ENCODE measurements at places on chromosomes 1 and 21. TPM values are rescaled to one million over a fixed set of nuclear protein-coding genes. Genes with fewer than 3 reads are reported as not detected.
A peak's percentile ranks its signal among the peaks of the same experiment; 100 is the strongest.

DNA sequence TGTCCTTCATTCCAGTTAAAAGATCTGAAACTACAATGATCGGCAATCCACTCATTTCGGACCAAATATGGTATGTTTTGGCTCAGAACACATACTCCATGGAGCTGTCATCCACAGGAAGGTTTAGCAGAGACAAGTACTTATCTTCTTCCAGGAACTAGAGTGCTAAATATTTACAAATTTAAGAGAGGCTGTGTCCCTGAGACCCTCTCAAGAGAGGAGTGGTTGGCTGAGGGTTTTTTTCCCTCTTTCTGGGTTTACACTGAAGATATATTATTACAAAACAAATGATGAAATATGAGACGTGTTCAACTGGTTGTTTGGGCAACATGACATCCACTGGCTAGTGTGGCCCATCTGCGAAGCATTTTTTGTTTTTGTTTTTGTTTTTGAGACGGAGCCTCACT is 25.9 kb upstream of the NID1 start:
- H3K27me3 ChIP-seq: no peaks in the 10 kb centered on the region
- no peak overlapping the region for H3K27ac ChIP-seq
- H3K4me3 ChIP-seq: no peak overlapping the region
- no peak for DNase-seq

GRCh38 chr1:1044455-1045078 is 24.6 kb downstream of the AGRN start:
- no peak overlapping the region for H3K27ac ChIP-seq
- H3K4me3 ChIP-seq: no peak overlapping the region
- no peak for DNase-seq

GRCh38 chr1:25744636-25745425 is 55.2 kb upstream of the SELENON start:
- no peaks in the 10 kb centered on the region for H3K27me3 ChIP-seq
- H3K4me3 ChIP-seq: no peak overlapping the region
- H3K36me3 ChIP-seq: no peaks in the 10 kb centered on the region
- H3K27ac ChIP-seq: peak overlapping the region; percentile 79

DNA sequence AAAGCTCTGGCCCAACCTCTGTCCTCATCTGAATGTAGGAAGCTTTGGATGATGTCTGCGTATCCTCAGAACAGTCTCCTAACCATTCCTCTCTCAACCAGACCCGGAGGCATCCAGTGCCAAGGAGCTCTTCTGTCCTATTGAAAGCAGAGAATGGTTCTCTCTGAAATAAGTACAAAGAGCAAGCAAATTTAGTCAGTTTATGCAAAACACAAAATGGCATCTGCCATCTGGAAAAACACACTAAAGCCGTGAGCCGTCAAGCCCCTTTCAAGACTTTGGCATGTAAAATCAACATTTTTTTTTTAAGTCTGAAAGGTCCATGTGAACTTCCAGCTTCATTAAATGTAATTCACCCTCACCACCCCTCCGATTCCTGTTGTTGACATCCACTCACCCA is 21.7 kb upstream of the PROX1 start:
- H3K36me3 ChIP-seq: no peaks in the 10 kb centered on the region
- no peaks in the 10 kb centered on the region for H3K27me3 ChIP-seq
- DNase-seq: no peak
- no peak overlapping the region for H3K27ac ChIP-seq
- H3K4me3 ChIP-seq: no peak overlapping the region

- no peaks in the 10 kb centered on the region for H3K36me3 ChIP-seq
- peaks cover 70% of the 10 kb centered on the region for H3K4me1 ChIP-seq
- no peak for DNase-seq
- H3K4me3 ChIP-seq: no peak overlapping the region
- H3K27me3 ChIP-seq: no peaks in the 10 kb centered on the region
Observed at GRCh38 chr1:42319128-42319851, 15.7 kb downstream of the FOXJ3 start.

GRCh38 chr1:93275634-93276295 is 69.9 kb upstream of the DR1 start:
- H3K36me3 ChIP-seq: no peaks in the 10 kb centered on the region
- peak overlapping the region; percentile 61 for H3K27ac ChIP-seq
- no peak overlapping the region for H3K4me3 ChIP-seq
- no peak for DNase-seq
- peaks cover 3% of the 10 kb centered on the region for H3K4me1 ChIP-seq
- no peaks in the 10 kb centered on the region for H3K27me3 ChIP-seq

- no peak overlapping the region for H3K4me3 ChIP-seq
- H3K27ac ChIP-seq: no peak overlapping the region
- no peaks in the 10 kb centered on the region for H3K4me1 ChIP-seq
- no peak for DNase-seq
Observed at GRCh38 chr1:73947009-73947408, 251.0 kb downstream of the LRRIQ3 start.

GRCh38 chr21:34615487-34615814 is 538 bp upstream of the RCAN1 start:
- H3K27me3 ChIP-seq: no peaks in the 10 kb centered on the region
- peaks cover 21% of the 10 kb centered on the region for H3K4me1 ChIP-seq
- no peak for DNase-seq
- H3K27ac ChIP-seq: peak overlapping the region; percentile 91
- H3K4me3 ChIP-seq: peak overlapping the region; percentile 96
- no peaks in the 10 kb centered on the region for H3K36me3 ChIP-seq

DNA sequence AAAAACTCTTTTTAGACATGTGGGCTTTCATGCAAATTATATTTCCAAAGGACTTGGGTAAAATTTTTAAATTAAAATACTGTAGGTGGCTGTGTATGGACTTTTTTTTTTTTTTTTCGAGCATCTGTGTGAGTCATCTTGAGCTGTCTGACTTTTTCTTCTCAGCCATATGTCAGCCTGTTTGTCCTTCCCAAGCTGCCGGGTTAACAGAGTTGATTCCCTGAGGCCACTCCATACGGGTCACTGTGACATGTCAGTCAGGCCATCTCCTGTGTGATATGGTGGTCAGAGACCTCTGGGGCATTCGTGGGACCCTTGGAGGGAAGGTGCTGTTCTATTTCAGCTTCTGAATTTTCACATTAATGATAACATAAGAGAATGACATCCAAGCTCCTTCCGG is 148.3 kb downstream of the KCNJ6 start:
- H3K27me3 ChIP-seq: no peaks in the 10 kb centered on the region
- no peaks in the 10 kb centered on the region for H3K4me1 ChIP-seq
- H3K36me3 ChIP-seq: no peaks in the 10 kb centered on the region
- no peak overlapping the region for H3K4me3 ChIP-seq

DNA sequence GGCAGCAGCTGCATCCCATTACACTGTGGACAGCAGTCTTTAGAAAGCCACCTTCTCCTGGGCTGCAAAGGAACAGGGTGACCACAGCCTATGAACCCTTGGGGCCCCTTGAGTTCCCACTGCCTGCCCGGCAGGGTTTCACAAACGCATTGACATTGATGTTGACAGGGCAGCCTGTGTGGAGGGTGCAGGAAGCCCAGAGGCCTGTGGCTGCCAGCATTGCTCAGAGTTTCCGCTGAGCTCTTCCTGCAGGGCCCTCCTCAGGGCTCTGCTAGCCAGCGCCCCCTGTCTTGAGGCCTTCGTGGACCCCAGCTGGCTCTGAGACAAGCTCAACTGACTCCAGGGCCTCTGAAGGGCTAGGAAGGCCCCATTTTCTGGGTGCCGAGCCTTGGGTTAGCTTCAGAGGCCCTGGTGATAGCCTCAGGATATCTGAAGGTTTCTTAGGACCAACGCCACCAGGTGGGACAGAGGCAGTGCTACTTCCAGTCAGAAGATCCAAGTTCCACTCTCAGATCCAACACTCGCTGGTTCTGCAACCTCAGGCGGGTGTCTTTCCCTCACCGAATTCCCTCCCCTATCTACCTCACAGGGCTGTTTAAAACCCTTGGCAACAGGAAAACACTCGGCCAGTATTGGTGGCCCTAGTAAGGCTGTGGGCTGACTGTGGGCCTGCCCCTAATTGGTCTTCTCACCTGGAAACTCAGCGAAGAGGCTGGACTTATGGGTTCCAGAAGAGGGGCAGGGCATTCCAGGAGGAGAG is 27.2 kb upstream of the EPS8L3 start:
- H3K27me3 ChIP-seq: no peaks in the 10 kb centered on the region
- peak overlapping the region; percentile 69 for H3K27ac ChIP-seq
- peaks cover 66% of the 10 kb centered on the region for H3K4me1 ChIP-seq
- H3K36me3 ChIP-seq: no peaks in the 10 kb centered on the region
- no peak overlapping the region for H3K4me3 ChIP-seq

GRCh38 chr1:65531972-65532570 is 111.6 kb downstream of the LEPR start:
- H3K27me3 ChIP-seq: no peaks in the 10 kb centered on the region
- H3K27ac ChIP-seq: no peak overlapping the region
- H3K4me3 ChIP-seq: no peak overlapping the region
- H3K4me1 ChIP-seq: no peaks in the 10 kb centered on the region

GRCh38 chr1:203287898-203288297 is 17.4 kb upstream of the BTG2 start:
- H3K4me3 ChIP-seq: no peak overlapping the region
- H3K27ac ChIP-seq: peak overlapping the region; percentile 97
- H3K4me1 ChIP-seq: peaks cover 62% of the 10 kb centered on the region

DNA sequence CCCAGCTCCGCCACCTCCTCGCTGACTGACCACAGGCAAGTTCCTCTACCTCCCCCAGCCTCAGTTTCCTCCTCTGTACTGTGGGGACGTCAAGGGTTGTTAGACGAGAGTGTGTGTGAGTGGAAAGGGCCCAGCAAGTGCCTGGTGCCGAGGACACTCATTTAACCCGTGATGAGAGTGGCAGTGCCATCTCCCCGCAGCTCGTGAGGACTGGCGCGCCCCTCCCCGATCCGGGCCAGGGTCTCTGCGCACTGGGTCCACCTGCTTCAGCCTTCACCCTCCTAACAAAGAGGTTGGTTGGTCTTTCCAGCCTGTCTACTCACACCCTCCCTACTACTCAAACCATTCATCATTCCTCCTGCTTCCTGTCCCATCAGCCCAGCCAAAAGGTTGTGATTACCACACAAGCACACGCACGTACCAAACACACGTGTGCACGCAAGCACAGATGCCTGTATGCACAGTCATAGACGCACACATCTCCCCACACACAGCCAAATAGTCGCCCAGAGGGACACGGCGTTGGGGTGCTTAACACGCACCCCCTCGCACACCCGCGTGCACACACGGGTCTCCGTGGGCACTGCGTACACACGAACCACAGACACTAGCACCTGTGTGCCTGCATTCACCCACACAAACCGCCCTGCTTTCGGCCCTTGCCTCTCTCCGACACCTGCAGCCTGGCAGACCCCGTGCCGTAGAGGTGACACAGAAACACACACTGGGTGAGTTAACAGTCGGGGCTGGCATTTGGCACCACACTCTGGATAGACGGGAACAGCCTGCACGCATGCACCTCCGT is 39.3 kb downstream of the TAS1R2 start:
- H3K27me3 ChIP-seq: no peaks in the 10 kb centered on the region
- DNase-seq: peak; percentile 60
- no peak overlapping the region for H3K4me3 ChIP-seq

- H3K27me3 ChIP-seq: no peaks in the 10 kb centered on the region
- no peak overlapping the region for H3K4me3 ChIP-seq
- DNase-seq: no peak
- H3K4me1 ChIP-seq: peaks cover 16% of the 10 kb centered on the region
- no peaks in the 10 kb centered on the region for H3K36me3 ChIP-seq
Observed at GRCh38 chr1:76864383-76864782, 2.9 kb upstream of the ST6GALNAC5 start.

GRCh38 chr1:38191461-38191860 is 144.9 kb upstream of the POU3F1 start:
- peaks cover 7% of the 10 kb centered on the region for H3K4me1 ChIP-seq
- H3K27ac ChIP-seq: no peak overlapping the region
- no peak for DNase-seq

DNA sequence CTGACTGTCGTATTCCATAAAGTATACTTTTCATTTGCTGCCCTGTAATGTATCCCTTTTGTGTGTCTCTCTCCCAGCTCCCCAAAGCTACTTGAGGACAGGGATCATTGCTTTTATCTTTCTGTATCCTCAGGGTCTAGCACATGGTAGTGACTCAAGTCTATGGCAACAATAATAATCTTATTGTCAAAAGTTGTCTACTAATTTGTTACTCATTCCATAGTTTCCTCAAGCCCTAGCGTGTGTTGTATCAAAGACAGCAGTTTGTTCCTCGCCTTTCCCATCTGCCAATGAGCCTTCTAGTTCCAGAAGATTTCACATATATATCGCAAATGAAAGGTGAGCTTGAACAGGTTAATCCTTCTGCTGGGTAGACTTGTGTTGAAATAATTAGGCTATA is 9.8 kb upstream of the SLC30A1 start:
- H3K4me3 ChIP-seq: no peak overlapping the region
- H3K27me3 ChIP-seq: no peaks in the 10 kb centered on the region
- no peaks in the 10 kb centered on the region for H3K36me3 ChIP-seq
- H3K4me1 ChIP-seq: no peaks in the 10 kb centered on the region

GRCh38 chr1:227317523-227318015 is 723 bp downstream of the CDC42BPA start:
- no peaks in the 10 kb centered on the region for H3K36me3 ChIP-seq
- H3K27ac ChIP-seq: peak overlapping the region; percentile 95
- H3K4me3 ChIP-seq: peak overlapping the region; percentile 87
- DNase-seq: no peak

DNA sequence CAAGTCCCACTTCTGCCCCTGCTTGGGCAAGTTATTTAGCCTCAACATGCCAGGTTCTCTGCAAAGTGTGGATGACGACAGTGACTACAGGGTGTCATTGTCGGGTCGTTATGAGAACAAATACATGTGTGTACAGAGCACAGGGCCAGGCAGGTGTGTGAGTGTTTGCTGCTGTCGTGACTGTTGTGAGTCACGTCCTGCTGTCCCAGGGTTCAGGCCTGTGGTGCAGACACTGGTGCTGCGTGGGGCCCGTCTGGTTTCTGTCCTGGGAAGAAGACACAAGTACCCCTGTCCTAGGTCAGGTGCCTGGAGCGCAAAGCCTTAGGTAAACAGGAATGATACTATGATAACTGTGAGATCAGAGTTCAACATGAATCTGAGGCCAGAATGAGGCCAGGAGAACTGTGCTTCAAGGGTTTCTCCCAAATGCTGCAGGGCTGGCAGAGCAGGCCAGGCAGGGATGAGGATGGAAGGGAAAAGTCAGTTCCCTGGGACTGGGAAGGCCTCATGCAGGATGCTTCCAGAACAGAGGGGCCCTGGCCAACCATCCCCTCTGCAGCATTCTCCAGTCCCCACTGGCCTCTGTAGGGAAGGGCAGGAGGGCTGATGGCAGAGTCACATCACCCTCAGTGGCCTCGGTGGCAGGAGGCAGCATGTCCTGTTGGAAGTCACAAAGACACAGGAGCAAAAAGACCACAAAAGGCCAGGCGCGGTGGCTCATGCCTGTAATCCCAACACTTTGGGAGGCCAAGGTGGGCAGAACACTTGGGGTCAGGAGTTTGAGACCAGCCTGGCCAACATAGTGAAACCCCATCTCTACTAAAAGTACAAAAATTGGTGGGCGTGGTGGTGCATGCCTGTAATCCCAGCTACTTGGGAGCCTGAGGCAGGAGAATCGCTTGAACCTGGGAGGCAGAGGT is 15.7 kb downstream of the GPR157 start:
- H3K27ac ChIP-seq: no peak overlapping the region
- no peak for DNase-seq
- H3K36me3 ChIP-seq: peaks cover 3% of the 10 kb centered on the region
- peaks cover 13% of the 10 kb centered on the region for H3K4me1 ChIP-seq

The ZNF697 gene
- 10.3 TPM for total RNA-seq

The L1TD1 gene
- 0.30 TPM for total RNA-seq

The OR2T3 gene
- not detected for total RNA-seq

The ZBTB37 gene
- total RNA-seq: 12.2 TPM

The CYP2J2 gene
- total RNA-seq: 1.8 TPM

The TNFRSF4 gene
- total RNA-seq: 0.46 TPM

The HLCS gene
- 24.2 TPM for total RNA-seq

The CRB1 gene
- 0.15 TPM for total RNA-seq

The OPRD1 gene
- total RNA-seq: not detected

The PADI2 gene
- 4.4 TPM for total RNA-seq

The NHLH1 gene
- total RNA-seq: 0.33 TPM

The LHX4 gene
- 0.17 TPM for total RNA-seq

The CD164L2 gene
- 4.7 TPM for total RNA-seq

The INTS7 gene
- 13.6 TPM for total RNA-seq
